Right renal cortex interstitium (tissue), 3 donors: ENCODE measurements at places on chromosomes 12 and 14. TPM values are rescaled to one million over a fixed set of nuclear protein-coding genes. Genes with fewer than 3 reads are reported as not detected.

GRCh38 chr12:18975933-18976332, 153.6 kb upstream of the PLEKHA5 start:
- DNase-seq: no peak

DNA sequence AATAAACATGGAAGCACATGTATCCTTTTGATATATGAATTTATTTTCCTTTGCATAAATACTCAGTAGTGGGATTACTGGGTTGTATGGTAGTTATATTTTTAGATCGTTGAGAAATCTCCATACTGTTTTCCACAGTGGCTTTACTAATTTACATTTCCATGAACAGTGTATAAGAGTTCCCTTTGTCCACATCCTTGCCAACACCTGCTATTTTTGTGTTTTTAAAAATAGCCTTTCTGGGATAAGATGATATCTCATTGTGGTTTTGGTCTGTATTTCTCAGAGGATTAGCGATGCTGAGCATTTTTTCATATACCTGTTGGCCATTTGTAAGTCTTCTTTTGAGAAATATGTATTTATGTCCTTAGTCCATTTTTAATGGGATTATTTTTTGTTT, 329.2 kb upstream of the KITLG start:
- DNase-seq: no peak

GRCh38 chr12:57626921-57627445, 6.0 kb downstream of the B4GALNT1 start:
- no peak for DNase-seq

DNA sequence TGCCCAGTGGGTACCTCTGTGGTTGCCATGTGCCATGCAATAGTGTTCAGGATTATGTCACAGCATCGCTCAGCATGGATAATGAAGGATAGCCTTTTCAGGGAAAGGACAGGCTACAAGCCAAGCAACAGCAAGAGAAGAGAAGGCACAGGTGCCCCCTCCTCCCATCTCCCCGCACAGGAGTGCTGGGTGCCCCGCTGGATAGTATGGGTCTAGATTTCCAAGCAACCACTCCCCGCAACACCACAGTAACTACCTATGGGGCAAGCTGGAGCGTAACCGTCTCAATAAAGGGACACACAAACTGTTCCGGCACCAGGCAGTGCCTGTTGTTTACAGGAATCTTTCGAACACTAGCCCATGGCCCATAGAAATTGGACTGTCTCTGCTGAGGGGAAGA, 222.2 kb downstream of the ITPR2 start:
- DNase-seq: no peak

KRT8 gene
- 214 TPM for polyA plus RNA-seq

GRCh38 chr12:93742110-93742934, 65.1 kb downstream of the CRADD start:
- DNase-seq: peak; percentile 65

TAS2R7 gene
- not detected for polyA plus RNA-seq

CLEC6A gene
- polyA plus RNA-seq: 0.17 TPM

- DNase-seq: no peak
Observed at GRCh38 chr12:96015672-96016071, 19.5 kb upstream of the HAL start.

- no peak for DNase-seq
Observed at GRCh38 chr12:67042697-67043131, 226.4 kb upstream of the CAND1 start.

- no peak for DNase-seq
Observed at GRCh38 chr14:91159182-91159581, 45.3 kb downstream of the DGLUCY start.

EFS gene
- polyA plus RNA-seq: 28.1 TPM

SSTR1 gene
- 1.7 TPM for polyA plus RNA-seq

RPS29 gene
- 1,615 TPM for polyA plus RNA-seq

- no peak for DNase-seq
Observed at GRCh38 chr12:87988534-87988933, 40.7 kb downstream of the C12orf50 start.

OTX2 gene
- polyA plus RNA-seq: not detected

DNA sequence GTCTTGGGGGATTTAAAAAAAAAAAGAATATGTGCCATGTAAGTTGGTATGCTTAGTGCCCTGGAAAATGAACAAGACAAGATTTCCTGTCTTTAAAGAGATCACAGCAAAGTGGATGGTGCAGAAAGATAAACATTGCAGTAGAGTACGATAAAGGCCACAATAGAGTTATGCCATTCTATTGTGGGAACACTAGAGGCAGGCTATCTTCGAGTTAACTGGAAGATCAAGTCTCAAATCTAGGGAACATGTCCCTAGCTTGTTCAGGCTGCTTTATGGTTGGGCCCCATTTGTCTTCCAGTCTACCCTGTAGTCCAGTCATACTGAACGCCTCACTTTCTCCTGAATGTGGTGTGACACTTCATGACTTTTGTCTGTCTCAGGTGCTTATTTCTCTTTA, 18.7 kb upstream of the CCT2 start:
- no peak for DNase-seq
